ENCODE measurements at places on chromosomes 2 and 18. TPM values are rescaled to one million over a fixed set of nuclear protein-coding genes. Genes with fewer than 3 reads are reported as not detected.

Gene WNT6
- not detected for polyA plus RNA-seq

Gene HAAO
- polyA plus RNA-seq = not detected

Gene DNAJC5G
- polyA plus RNA-seq = not detected

Gene GALNT13
- polyA plus RNA-seq = not detected

Gene SEPTIN10
- polyA plus RNA-seq = 5.4 TPM

DNA sequence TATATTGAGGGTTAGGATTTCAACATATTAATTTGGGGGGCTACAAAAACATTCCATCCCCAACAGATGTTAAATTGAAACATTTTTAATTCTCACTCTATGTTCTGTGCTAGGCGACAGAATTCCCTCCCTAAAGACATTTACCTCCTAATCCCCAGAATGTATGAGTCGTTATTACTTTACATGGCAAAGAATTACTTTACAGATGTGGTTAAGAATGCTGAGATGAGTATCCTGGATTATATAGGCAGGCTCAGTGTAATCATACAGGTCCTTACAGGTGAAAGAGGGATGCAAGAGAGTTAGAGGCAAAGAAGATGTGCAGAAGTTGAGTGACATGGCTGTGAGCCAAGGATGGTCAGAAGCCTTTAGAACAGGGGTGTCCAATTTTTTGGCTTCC, 974.1 kb upstream of the ACVR2A start:
- H3K36me3 ChIP-seq = no peaks in the 10 kb centered on the region
- no peak for DNase-seq
- H3K4me3 ChIP-seq = no peak overlapping the region
- H3K27me3 ChIP-seq = no peaks in the 10 kb centered on the region
- H3K27ac ChIP-seq = no peak overlapping the region
- H3K4me1 ChIP-seq = no peaks in the 10 kb centered on the region

DNA sequence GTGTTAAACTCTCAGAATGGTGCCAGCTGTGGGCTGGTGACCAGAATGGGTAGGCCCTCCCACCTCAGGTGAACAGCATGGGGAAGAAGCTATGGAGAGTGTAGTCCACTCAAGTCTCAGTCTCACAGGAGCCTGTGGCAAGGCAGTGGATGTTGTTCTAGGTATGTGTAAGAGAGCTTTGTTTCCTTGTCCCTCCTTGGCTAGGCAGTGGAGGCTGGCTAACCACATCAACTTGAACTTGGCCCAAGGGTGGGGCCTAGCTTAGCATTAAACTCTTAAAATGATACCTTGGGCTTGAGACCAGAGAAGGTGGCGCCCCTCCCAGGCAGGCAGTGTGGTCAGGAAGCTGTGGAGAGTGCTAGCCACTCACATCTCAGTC, 53.2 kb upstream of the SLC4A10 start:
- H3K27me3 ChIP-seq = no peaks in the 10 kb centered on the region
- DNase-seq = no peak
- no peaks in the 10 kb centered on the region for H3K36me3 ChIP-seq
- no peak overlapping the region for H3K4me3 ChIP-seq
- H3K27ac ChIP-seq = no peak overlapping the region
- no peaks in the 10 kb centered on the region for H3K4me1 ChIP-seq

DNA sequence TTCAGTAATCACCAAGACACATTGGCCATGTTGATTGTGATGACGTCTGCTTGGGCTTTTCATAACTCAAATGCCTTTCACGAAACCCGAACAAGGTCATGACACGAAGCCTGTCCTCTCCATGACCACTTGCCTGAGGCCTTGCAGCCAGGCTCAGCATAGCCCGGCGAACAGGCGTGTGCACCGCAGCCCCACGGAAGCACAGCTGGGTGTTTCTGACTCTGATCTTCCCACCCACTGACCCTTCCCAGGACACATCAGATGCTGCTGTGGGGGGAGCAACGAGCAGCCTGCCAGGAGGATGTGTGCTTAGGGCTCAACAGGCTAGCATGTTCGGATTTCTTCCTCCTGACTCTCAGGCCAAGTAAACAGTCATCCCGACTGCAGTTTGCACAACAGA, 369.4 kb upstream of the SALL3 start:
- DNase-seq = no peak
- no peaks in the 10 kb centered on the region for H3K36me3 ChIP-seq
- H3K27ac ChIP-seq = no peak overlapping the region
- H3K27me3 ChIP-seq = no peaks in the 10 kb centered on the region
- H3K4me3 ChIP-seq = no peak overlapping the region

GRCh38 chr2:62119311-62119974, 76.5 kb upstream of the B3GNT2 start:
- no peaks in the 10 kb centered on the region for H3K4me1 ChIP-seq
- no peaks in the 10 kb centered on the region for H3K36me3 ChIP-seq
- no peaks in the 10 kb centered on the region for H3K27me3 ChIP-seq
- no peak for DNase-seq
- no peak overlapping the region for H3K27ac ChIP-seq

All from CD4-positive, CD25-positive, alpha-beta regulatory T cell (primary cell).